ENCODE measurements at places on chromosomes 1 and 21. TPM values are rescaled to one million over a fixed set of nuclear protein-coding genes. Genes with fewer than 3 reads are reported as not detected.

GRCh38 chr1:244207935-244208244, 156.8 kb downstream of the ZBTB18 start:
- DNase-seq = no peak

DNA sequence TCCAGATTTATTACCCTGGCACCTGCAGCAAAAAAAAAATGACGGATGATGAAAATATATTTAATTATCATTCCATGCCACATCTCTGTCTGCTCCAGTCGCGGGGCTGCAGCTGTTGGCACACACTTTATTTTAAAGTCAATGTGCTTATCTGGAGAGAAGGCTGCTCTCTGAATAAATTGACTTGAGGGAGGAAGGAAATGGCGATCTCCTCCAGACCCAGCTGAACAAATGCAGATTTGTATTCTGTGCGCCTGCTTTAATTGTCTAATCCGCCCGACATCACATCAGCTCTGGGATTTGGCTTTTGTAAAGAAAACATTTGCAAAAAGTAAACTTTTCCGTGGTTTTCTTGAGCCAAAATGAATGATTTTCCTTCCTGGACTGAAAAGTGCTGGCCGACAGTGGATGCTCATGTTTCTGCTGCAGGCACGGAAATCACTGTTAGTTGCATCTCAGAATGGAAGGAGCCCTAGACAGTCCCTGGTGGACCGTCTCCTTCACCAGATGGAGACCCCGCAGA, 150.2 kb downstream of the CAMTA1 start:
- DNase-seq = no peak

Gene HES2
- 5.7 TPM for total RNA-seq

Gene AMY2B
- total RNA-seq = 25.4 TPM

Gene SLC16A1
- 8.6 TPM for total RNA-seq

- no peak for DNase-seq
These were observed 10.1 kb upstream of the EXO1 start for GRCh38 chr1:241837901-241838300.

Gene SPOCD1
- total RNA-seq = 31.4 TPM

DNA sequence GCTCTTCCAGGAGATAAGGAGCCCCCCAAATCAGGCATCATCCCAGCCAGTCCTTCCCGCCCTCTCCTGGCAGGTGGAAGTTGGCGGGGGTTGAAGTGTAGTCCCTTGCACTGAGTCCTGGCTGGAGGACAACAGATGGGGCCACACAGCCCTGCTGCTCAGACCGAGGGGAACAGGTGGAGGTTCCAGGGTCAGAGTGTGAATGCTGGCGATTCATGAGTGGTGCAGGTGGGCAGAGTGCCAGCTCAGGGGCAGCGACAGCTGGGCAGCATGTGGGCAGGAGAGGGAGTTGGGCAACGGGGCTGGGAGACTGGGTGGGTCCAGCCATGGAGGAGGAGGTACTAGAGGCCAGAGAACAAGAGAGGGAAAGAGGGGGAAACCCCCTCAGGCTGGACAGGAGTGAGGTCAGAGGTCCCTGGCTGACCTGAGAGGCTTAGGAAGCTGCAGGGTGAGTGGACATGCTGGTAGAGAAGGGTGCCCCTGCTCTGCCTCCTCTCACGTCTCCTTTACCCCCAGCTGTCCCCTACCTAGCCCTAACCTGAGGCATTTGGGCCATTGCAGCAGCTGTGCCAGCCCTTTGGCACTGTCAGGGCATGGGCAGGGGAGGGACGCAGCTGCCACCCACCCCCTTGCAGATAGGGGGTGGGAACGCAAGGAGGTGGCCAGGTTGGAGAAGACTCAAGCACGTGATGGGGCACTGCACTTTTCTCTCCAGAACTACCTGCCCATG, 11.3 kb upstream of the ADORA1 start:
- no peak for DNase-seq

DNA sequence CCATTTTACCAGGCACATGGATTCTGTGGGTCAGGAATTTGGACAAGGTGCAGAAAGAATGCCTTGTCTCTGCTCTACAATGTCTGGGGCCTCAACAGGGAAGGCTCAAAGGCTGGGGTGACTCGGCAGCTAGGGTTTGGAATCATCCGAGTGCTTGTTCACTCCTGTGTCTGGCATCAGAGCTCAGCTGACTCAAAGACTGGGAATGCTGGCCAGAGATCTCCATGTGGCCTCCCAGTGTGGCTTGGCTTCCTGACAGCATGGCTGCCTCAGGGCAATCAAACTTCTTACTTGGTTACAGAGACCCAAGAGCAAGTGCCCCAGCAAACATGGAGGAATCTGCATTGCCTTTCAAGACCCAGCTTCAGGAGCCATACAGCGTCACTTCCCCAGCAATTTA, 110.5 kb downstream of the TOMM20 start:
- no peak for DNase-seq

DNA sequence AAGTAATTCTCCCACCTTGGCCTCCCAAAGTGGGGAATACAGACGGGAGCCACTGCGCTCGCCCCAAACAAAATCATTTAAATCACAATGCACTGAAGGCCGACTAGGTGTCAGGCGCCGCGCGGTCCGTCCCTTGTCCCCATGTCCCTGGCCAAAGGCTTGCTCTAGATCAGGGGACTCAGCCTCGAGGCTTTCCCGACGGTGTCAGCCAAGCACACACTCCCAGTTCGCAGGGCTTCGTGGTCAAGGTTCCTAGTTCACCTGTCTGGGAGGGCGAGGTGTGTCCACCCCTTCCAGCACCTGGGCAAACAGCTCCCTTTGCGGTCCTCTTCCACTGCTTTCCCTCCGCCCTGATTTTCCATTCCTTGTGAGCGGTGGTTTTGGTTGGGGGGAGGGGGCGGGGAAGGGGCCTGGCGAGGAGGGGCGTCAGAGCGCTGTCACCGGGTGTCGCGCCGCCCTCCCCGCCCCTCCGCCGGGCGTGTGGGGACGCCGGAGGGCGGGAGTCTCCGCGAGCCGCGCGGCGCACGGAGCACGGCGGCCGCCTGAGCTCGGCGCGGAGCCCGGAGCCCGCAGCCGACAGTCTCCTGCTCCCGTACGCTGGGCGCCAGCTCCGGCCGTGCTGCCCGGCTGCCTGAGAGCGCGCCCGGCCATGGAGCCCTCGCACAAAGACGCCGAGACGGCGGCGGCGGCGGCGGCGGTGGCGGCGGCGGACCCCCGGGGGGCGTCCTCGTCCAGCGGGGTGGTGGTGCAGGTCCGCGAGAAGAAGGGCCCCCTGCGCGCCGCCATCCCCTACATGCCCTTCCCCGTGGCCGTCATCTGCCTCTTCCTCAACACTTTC, at the start of gene STUM:
Gene STUM (plus strand): TSS at position 509 of the 838 bp plus-strand sequence. CDS start 141 bp downstream, at position 650.
- peak; percentile 71 for DNase-seq

Gene PRKCZ
- total RNA-seq = 121 TPM

Gene PRSS38
- total RNA-seq = not detected

Gene UQCRHL
- total RNA-seq = 0.93 TPM

- DNase-seq = peak; percentile 65
These were observed 47.5 kb downstream of the YARS1 start for GRCh38 chr1:32769524-32770220.

All from upper lobe of right lung (tissue), 1 donor.